Hindlimb muscle (tissue), 1 donor: ENCODE measurements at places on chromosomes 6 and 20.

GRCh38 chr6:3039384-3039783 is 28.9 kb upstream of the RIPK1 start:
- DNase-seq = no peak

DNA sequence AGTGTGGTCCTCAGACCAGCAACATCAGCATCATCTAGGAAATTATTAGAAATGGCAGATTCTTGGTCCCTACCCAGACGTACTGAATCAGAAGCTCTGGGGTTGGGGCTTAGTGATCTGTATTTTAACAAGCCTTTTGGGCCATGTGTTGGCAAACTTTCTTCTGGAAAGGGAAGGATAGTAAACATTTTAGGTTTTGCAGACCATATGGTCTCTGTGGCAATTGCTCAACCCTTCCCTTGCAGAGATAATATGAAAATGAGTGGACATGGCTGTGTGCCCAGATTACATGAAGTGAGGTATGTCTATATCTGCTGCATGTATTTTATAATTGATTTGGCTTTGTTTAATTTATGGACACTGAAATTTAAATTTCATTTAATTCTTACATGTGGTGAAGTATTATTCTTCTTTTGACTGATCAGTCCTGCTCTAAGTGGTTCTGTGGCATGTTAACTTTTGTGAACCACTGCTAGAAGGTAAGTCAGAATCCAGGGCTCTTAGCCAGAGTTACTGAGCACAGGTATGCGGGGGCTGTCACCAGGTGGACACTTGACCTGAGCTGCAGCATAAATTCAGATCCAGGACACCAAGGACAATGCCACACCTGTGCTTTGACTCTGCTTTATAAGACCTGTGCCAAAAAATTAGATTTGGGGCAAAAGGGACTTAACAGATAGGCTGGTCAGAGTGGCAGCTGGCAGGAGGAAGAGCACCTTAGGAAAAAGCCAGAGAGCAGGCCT is 43.2 kb downstream of the LY86 start:
- DNase-seq = no peak

DNA sequence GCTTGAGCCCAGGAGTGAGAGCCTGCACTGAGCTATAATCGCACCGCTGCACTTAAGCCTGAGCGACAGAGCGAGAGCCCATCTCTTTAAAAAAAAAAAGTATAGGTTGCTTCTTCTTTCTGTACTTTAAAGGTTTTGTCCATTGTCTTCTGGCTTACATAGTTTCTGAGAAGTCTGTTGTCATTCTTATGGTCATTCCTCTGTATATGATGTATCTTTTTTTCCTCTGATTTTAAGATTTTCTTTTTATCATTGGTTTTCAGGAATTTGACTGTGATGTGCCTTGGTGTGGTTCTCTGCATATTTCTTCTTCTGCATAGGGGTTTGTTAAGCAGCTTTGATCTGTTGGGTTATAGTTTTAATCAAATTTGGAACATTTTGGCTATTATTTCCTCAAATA is 29.1 kb downstream of the QRSL1 start:
- no peak for DNase-seq

DNA sequence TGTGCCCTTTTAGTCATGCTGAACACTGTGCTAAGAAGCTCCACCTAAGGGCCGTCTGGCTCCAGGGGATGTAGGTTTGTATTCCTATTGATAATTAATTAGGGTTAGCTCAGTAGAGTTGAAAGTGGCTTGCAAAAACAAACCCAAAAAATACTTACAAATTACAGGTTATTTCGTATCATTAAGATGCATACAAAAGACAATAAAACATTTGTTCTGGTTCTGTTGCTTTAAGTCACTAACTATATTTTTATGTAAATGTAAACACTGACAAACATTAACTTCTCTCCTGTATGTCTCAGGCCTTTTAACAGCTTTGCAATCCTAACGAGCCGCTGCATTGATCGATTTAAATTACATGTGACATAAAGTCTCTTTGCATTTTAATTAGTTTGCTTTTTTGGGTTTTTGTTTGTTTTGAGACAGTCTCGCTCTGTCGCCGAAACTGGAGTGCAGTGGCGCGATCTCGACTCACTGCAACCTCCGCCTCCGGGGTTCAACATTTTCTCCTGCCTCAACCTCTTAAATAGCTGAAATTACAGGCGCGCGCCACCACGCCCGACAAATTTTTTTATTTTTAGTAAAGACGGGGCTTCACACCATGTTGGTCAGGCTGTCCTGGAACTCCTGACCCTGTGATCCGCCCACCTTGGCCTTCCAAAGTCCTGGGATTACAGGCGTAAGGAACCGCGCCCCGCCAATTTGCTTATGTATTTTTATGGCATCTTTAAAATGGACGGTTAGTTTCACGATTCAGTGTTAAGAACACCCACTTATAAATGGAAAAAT is 110.9 kb downstream of the HFE start:
- peak; percentile 30 for DNase-seq

DNA sequence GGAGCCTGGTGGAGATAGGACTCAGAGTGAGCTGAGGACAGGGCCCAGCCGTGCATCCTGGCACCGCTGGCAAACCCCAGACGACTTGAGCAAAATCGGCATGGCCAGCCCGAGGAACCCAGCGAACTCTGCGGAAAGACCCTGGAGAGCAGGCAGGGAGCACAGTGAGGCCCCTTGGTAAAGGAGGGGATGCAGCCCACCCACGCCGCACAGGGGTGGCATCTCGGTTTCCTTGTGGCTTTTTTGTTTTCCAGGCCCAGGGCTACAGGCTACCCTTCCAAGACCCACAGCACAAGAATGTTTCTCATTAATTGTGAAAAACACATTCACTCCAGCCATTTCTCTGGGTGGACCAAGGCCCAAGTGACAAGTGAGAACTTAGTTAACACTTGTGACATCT is 71.4 kb downstream of the BMP7 start:
- DNase-seq = no peak

- DNase-seq = no peak
Measured at GRCh38 chr20:10632721-10633509, 40.9 kb downstream of the JAG1 start.

- no peak for DNase-seq
Measured at GRCh38 chr6:119493980-119494379, 144.4 kb upstream of the MAN1A1 start.
